ENCODE measurements at places on chromosomes 2 and 18.

GRCh38 chr2:241463276-241464135, 44.9 kb downstream of the STK25 start:
- DNase-seq, result no peak

GRCh38 chr2:27191070-27191829, 20.6 kb upstream of the ATRAID start:
- DNase-seq, result peak; percentile 3

DNA sequence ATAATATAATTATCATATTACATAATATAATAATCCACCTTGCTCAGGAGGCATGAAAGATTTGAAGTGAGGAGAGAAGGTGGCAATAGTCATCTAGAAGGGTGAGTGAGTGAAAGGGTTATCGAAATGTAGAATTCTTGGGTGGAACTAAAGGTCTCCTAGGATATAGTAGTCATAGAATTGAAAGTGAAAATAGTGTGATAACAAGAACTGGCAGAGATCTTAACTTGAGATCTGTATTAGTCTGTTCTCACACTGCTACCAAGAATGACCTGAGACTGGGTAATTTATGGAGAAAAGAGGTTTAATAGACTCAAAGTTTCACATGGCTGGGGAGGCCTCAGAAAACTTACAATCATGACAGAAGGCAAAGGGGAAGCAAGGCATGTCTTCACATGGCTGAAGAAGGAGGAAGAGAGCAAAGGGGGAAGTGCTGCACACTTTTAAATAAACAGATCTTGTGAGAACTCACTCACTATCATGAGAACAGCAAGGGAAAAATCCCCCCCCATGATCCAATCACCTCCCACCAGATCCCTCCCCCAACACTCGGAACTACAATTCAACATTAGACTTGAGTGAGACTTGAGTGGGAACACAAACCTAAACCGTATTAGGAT, 351.5 kb downstream of the NR4A2 start:
- no peak for DNase-seq

DNA sequence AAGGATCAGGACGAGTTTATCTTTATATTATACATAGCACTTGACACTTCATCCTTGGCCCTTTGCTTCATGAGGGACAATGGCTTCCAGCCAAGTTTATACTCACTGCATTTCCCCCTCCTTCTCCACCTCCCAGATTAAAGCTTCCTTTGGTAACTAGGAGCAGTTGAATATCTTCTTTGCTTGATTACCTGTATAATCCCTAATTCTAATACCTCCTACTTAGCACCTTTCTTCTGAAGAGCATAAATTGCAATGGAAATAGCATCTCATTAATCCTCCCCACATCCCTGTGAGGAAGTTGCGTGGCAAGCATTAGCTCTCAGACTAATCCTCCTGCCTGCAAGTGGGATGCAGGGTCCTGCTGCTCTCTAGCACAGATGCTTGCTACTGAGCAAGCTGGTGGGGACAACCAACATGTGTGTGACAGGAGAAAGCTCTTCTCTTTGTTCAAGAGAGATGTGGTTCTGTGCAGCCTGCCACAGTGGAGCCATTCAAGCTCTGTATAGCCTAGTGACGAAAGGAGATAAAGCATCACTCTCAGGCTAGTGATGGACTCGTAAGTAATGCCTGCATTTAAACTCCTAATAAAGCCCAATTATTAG, 19.1 kb downstream of the KLHL14 start:
- no peak for DNase-seq

- no peak for DNase-seq
These were observed 340.4 kb upstream of the MMADHC start for GRCh38 chr2:149928011-149928410.

- DNase-seq, result no peak
These were observed at the start of gene ZNF236 for GRCh38 chr18:76822506-76823160. TSS of gene ZNF236 (plus strand) at chr18:76822557. CDS start at chr18:76822608, 51 bp downstream.

GRCh38 chr2:173555833-173556232, 201.2 kb downstream of the CDCA7 start:
- DNase-seq, result no peak

GRCh38 chr2:203625701-203626100, 80.7 kb upstream of the CD28 start:
- no peak for DNase-seq

DNA sequence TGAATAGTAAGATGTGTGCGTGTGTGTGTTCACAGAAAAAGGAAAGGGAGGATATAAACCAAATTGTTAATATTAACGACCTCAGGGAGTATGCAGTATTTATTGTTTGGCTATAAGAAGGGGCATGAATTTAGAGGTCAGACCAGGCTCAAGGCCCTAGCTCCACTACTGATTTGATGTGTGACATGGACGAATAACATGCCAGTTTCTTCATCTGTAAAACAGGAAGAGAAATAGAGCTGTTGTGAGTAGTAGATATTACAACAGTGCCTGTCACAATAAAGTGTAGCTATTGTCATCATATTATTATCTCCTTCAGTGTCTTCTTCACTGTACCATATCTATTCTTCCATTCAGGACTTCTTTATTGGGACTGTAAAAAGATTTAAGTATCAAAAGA, 4.1 kb upstream of the MAT2A start:
- no peak for DNase-seq

- DNase-seq, result no peak
These were observed 32.4 kb upstream of the IL1R1 start for GRCh38 chr2:102110171-102110570.

- DNase-seq, result no peak
These were observed 50.0 kb downstream of the RHBDD1 start for GRCh38 chr2:226885769-226886435.

GRCh38 chr2:218067523-218067922, 1.5 kb upstream of the RUFY4 start:
- no peak for DNase-seq

DNA sequence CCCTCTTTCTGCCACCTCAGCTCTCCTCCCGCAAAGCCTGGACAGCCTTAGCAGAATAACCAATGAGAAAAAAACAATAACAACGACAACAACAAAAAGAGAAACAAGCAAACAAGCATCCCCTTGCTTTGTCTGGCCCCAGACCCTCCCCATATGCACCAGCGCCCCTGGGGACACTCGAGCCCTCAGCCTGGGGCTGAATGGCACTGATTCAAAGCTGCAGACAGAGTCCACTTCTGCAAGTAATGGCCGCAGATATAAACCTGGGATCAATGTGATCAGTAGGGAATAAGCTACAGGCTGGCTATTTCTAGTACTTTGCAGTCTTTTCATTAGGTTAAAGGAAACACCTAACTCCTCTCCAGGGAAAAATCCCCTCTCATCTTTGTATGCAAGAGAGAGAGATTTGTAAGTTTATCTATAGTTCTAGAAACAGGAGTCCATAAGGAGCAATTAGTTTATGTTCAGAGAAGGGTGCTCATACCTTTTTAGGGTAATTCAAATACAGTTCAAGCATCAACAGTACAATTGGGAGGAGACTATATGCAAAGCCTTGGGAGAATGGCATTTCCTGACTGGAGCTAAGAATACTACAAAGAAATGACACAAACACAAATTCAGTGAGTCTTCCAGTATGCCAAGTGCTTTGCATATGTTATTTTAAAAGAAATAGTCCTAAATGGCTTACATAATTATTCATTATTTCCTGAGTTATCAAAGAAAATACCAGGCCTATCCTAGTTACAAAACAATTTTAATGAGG, 122.3 kb upstream of the DDX18 start:
- DNase-seq, result no peak

DNA sequence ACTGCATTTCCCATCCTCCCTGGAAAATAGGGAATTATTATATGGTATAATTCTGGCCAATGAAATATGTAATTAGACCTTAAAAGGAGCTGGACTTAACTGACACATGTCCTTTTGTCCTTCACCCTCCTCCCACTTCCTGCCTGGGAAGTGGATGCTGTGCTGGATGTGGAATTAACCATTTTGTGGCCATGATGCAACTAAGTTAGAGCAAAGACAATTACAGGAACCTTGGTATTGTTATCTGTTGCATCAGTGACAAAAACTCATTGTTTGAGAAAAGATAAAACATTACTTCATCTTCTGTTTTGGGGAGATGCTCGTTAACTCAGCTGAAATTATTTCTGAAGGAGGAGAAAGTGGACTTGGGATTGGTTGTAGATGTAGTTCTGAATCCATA, 227.7 kb upstream of the BOD1L2 start:
- no peak for DNase-seq

DNA sequence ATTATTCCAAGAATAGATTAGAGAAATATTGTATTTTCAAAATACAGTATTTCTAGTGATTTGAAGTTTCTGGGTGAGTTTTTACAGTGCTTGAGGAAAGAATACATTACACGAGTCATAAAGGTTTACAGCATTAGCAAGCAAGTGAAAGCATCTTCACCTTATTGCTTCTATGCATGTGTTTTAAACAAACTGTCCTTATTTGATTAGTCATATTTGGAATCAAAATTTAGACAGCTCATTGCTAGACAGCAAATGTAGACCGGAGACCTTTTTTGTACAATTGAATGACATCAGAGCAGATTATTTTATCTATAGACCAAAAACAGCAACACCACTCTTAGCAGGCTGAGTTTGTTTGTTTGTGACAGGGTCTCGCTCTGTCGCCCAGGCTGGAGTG, 69.2 kb downstream of the FAM161A start:
- no peak for DNase-seq

GRCh38 chr2:109447251-109447661, 166.5 kb downstream of the SEPTIN10 start:
- DNase-seq, result no peak

DNA sequence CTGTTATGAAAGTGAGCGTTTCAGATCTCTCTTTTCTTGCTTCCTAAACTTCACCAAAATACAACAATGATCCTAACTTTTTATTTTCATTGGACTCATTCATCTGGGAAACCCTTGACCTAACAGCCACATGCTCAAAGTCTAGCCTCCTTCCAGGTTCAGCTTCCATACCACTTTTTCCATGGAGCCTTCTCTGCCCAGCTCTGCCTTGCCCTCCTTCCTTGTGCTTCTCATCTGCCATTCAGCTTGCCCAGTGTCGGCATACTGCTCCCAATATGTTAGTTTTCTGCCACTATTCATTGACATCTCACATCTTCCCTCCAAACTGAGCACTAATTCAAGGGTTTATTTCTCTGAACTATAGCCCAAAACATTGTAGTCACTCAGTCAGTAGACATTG, 214.7 kb downstream of the RAD51AP2 start:
- no peak for DNase-seq

GRCh38 chr2:108944601-108945331, 44.3 kb downstream of the EDAR start:
- no peak for DNase-seq

DNA sequence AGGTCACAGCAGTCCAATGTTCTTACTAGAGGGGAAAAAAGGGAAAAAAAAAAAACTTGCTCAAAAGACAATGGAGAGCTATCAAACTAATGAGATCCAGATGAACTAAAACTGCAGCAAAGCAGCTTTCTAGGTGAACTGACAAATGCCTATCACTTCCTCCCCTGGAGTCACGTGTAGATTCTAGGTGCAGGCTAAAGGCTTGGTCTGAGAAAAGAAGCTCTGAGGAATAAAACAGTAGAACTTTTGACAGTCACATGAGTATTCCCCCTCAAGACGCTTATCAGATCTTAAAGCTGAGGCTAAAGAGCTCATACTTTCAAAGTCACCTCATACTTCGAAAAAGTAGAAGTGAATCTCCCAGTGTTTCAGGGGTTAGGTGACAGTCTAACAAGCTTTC, 42.3 kb downstream of the SMAD2 start:
- no peak for DNase-seq

- no peak for DNase-seq
These were observed 917.6 kb upstream of the ACVR2A start for GRCh38 chr2:146927080-146927711.

- DNase-seq, result no peak
These were observed 558 bp downstream of the FBXO41 start for GRCh38 chr2:73283545-73284295.

- DNase-seq, result no peak
These were observed 315.9 kb upstream of the UBE2E3 start for GRCh38 chr2:180664507-180664906.

GRCh38 chr2:180540761-180541160, 439.6 kb upstream of the UBE2E3 start:
- DNase-seq, result no peak

DNA sequence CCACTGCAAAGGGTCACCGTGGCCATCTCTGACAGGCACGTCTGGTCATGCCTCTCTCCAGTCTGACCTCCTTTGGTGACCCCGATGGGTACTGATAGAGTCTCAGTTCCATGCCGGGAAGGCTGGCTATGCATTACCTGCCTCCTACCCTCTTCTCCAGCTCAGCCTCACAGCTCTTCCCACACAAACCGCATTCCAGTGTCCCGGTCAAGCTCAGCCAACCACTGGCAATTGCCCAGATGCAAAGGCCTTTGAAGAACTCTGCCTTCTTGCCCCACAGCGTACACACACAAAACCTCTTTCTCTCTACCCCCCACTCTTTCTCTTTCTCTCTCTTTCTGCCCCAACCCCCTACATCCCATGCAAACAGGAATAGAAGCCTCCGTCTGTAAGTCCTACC, 37.6 kb downstream of the TMEM163 start:
- DNase-seq, result no peak

DNA sequence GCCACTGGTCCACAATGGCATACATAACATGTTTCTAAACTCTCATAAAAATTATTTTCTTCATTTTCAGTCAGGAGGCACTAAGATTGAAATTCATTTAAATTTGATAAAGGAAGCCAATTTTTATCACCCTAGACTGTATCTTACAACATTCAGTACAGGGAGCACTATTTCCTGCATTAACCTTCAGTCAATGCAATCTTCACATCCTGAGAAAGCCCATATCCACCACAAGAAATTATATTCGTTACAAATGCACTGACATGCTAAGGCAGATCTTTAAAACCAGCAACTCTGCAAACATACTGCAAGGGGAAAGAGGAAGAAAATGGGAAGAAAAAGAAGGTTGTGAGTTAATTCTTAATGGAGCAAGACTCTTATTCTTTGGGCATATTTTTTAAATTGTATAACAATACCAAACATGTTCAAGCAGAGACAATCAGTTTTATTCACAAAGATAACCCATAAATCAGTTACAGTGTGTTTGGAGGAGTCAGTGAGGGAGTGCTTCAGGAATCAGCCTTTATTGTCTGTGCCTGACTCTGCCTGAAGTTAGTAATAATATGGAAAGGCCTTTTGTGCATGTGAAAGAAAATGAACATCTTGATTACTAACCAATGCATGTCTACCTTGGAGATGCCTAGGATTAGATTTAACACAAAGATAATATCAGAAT, 370.1 kb downstream of the FBXO15 start:
- no peak for DNase-seq

DNA sequence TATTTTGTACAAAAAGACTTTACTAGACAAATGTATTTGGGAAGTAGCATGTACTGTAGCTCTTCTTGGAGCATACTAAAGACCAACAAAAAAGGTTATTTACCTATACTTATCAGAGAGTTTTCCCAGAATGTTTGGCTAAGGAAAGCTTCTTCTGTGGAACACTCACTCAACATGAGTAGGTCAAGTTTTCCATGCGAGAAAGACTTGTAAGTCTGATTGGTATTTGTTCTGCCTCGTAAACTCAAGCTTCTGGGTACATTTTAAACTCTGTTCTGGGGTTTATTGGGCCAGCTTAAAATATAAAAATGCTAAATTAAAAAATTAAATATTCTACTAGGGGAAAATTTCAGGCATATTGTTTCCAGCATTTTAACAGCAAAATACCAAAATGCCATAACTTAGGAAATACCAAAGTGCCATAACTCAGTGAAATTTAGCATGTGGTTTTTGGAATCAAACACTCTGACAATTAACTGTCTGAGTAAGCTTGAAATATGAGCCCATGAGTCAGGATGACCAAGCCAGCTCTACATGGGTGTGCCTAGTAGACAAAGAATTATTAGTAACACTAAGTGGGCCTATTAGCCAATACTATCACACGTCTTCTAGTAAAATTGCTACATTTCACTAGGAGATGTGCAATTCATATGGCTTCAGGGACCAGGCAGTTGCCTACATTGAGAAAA, 47.3 kb upstream of the SERPINE2 start:
- DNase-seq, result no peak

Measured in amygdala (tissue), 56 donors.